Heart right ventricle (tissue), 16 donors: ENCODE measurements at places on chromosomes 7 and 10. TPM values are rescaled to one million over a fixed set of nuclear protein-coding genes. Genes with fewer than 3 reads are reported as not detected.

Gene SPDYE9
- total RNA-seq = not detected

Gene PNLIPRP1
- 0.31 TPM for total RNA-seq

Gene SCIN
- total RNA-seq = 0.32 TPM

Gene SYCE1
- total RNA-seq = not detected

DNA sequence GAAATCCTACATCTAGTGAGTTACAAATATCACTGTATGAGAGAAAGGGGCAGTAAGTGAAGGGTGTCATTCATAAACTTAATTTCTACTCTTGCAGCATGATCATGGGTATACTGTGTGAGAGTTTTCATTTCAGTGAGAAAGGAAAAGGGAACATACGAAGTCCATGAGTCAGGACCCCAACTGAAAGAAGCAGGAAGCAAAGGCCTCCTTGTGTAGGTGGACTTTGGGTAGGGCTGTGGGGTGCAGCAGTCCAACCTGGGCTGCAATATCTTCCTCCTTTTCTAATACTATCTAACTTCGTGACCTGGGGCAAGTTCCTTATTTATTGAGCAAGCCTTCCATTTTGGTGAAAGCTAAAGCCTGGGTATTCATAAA, 248.2 kb upstream of the TCF7L2 start:
- no peak for DNase-seq

GRCh38 chr7:30671793-30672465, 10.3 kb downstream of the CRHR2 start:
- peak; percentile 54 for DNase-seq

GRCh38 chr10:43417950-43418768, 9.2 kb upstream of the HNRNPF start:
- DNase-seq = no peak

DNA sequence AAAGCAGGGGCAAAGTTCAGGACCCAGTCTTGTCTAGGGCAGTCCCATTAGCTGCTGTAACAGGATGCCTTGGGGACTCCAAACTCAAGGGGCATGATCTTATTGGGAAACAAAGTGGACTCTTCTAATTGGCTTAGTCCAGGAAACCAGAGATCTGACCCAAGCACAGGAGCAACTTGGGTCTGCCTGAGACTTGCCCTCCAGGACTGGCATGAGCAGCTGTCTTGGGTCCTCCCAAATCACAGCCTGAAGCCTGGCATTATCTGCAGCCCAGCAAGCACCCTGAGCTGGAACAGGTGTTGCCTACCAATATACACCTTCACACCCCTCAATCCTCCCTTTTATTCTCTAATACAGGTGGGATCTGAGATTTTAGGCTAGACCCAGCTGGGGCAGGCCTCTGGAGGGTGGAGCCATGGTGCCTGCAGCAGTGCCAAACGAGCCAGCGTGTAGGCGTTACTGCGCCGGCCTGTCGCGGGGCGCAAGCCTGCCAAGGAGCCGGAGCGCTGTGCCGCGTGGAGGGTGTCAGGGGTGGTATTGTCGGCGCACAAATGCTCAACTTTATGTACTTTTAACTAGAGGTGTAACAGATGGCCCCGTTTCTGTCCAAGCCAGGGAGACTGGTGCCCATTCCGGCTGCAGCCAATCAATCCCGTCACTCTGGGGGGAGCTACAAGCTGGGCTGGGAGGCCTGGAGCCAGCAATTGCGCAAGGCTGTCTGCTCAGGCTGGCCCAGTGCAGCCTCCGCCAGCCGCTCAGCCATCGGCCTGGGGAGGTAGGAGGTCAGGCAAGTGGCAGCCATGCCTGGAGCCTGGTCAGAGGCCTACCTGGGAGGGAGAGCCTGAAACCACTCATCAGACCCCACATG, 12.8 kb upstream of the LBX1 start:
- no peak for DNase-seq

- no peak for DNase-seq
Observed at GRCh38 chr10:69874449-69874848, 72.7 kb downstream of the COL13A1 start.
